Naive thymus-derived CD4-positive, alpha-beta T cell (primary cell): ENCODE measurements at places on chromosomes 12 and 14. TPM values are rescaled to one million over a fixed set of nuclear protein-coding genes. Genes with fewer than 3 reads are reported as not detected.

The HOXC10 gene
- not detected for total RNA-seq

The INSM2 gene
- total RNA-seq: not detected

The IFNG gene
- 1.1 TPM for total RNA-seq

The C2CD5 gene
- total RNA-seq: 31.5 TPM

The NFATC4 gene
- total RNA-seq: not detected

The PRB2 gene
- not detected in 2 replicates for total RNA-seq

The CACNA1C gene
- total RNA-seq: 0.16 TPM

The INHBC gene
- total RNA-seq: 0.16 TPM

The TSHR gene
- 0.48 TPM for total RNA-seq

The DEPDC4 gene
- total RNA-seq: 0.81 and 1.3 TPM in 2 replicates

The GUCY2C gene
- not detected for total RNA-seq

The NELL2 gene
- total RNA-seq: 414 TPM

The SLC25A21 gene
- not detected for total RNA-seq

The TMEM229B gene
- 30.6 TPM for total RNA-seq

The SIX1 gene
- not detected for total RNA-seq

The CLEC4C gene
- 3.5 TPM for total RNA-seq

The RHOJ gene
- not detected for total RNA-seq

The KCNK10 gene
- total RNA-seq: not detected

The TSPAN19 gene
- not detected in 2 replicates for total RNA-seq

The ACRBP gene
- total RNA-seq: 6.6 TPM

The MDM1 gene
- 21.1 and 23.4 TPM in 2 replicates for total RNA-seq

The DDX54 gene
- 70.2 and 76.7 TPM in 2 replicates for total RNA-seq
